Urinary bladder (tissue), 4 donors: ENCODE measurements at places on chromosomes 4 and X. TPM values are rescaled to one million over a fixed set of nuclear protein-coding genes. Genes with fewer than 3 reads are reported as not detected.

Gene TMEM165
- polyA plus RNA-seq = 64.9 TPM

Gene SPATA18
- polyA plus RNA-seq = 0.96 TPM

Gene FHIP1A
- 1.2 TPM for polyA plus RNA-seq

Gene CENPC
- polyA plus RNA-seq = 8.6 TPM

Gene LEF1
- polyA plus RNA-seq = 7.7 TPM
